ENCODE measurements at places on chromosomes 11 and 22.

DNA sequence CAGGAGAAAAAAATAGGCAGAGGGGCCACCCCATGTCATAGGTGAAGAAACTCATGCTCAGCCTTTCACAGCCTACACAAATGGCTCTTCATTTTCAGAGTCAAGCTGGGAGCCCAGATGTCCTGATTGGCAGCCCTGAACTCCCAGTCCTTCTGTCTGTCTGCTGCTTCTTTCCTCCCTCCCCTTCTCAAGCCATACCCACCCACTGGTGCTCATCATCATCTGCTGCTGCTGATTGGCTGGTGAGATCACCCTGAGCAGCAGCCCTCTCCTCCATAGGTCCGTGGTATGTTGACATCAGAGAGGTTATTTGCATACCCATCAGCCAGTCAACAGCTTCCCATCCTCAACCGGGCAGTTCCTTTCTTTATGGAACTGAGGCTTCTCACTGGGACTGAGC lies 46.1 kb upstream of the PRDM11 start:
- DNase-seq = peak; percentile 16

- no peak for DNase-seq
Observed at GRCh38 chr22:32916025-32916424, 114.5 kb downstream of the TIMP3 start.

DNA sequence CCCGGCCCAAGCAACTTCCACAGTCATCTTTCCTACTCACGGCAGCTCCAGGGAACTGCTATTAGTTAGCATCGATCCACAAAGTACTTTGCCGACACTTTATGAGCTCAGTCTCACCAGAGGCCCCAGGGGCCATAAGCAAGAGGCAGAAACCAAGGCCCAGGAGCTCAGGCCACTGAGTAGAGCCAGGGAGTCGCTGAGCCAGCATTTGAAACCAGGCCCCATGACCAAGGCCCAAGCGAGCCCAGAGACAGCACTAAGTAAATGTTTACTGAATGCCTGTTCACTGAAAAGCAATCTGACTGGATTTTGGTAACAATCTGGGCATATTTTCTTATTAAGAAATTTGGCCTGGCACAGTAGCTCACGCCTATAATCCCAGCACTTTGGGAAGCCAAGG lies 43.3 kb downstream of the ARRB1 start:
- no peak for DNase-seq

DNA sequence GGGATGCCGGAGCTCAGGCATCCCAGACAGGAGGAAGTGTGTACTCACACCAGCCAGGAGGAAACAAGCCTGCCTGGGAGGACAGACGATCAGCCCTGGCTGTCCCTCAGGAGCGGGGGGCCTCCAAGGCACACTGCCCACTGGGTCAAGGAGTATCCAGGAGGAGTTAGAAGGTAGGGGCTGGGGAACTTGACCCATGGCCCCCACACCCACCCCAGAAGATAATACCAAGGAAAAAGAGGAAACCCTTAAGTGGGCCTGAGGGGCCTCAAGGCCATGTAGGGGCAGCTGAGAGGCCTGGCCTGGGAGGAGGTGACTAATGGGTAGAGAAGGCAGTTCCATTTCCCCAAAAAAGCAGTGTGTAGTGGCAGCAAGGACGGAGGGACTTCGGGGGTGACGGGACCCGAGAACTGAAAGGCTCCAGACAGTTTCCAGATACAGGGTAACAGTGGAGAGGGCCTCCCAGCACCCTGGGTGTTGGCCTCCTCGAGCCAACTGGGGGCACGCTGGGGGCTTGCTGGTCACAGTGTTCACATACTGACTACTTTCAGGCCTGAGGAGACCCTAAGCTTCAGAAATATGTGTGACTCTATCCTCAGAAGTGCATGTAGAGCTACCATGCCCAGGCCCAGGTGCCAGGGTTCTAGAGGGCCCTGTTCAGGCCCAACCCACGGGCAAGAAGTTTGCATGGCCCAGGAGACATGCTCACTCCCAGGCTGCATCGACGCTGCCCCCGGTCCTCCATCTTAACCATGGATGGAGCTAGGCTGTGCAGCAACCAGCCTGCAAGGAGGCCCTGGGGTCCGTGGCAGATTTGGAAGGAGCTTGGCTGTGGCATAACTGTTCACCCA lies 75.7 kb upstream of the PITPNB start:
- no peak for DNase-seq

DNA sequence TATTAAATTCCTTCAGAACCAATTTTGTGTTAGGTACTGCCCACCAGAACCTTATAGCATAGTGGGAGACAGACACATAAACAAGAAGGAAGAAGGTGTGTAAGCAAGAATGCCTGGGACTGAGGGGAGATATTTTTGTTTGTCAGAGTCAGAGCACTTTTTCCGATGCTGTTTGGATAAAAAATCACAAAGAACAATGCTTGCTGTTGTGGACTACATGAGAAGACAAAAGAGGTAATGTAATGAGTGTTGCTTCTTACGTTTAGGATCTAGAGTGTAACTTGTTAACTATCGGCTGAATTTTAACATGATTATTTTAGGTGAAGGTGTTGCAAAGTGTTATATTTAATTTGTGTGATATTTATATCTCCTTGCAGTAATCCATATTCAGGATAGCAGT lies 84.9 kb downstream of the ATM start:
- no peak for DNase-seq

DNA sequence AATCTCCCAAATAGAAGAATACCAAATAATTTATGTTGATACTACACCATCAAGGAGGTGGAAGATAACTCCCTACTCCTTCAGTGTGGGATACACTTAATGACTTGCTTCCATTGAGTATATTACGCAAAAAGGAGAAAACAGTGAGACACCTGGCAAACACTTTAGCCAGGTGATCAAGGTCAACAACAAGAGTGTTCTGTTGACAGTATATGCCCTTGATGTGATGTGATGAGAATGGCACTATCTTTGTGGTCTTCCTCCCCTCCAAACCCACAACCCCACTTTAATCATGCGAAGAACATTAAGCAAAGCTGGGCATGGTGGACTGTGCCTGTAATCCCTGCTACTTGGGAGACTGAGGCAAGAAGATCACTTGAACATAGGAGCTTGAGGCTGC lies 26.0 kb downstream of the MAPK1 start:
- DNase-seq = no peak

GRCh38 chr11:69892986-69893555 lies 73.9 kb upstream of the FGF3 start:
- no peak for DNase-seq

DNA sequence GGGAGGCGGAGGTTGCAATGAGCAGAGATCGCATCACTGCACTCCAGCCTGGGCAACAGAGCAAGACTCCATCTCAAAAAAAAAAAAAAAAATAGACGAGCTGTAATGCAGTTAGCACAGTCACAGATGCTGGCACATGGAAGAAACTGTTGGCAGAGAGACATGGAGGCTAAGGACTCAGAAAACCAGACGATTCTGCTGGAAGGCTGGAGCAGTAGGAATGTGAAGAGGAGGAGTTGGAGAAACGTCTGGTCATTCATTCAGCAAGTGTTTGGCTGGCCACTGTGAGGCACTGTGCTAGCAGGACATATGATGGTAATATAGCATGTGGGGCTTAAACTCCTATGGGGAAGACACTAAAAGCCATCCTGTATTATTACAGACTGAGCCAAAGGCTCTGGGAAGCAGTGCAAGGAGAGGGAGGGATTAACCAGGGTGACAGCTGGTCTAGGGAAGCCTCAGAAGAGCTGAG lies 5.0 kb downstream of the UQCR10 start:
- no peak for DNase-seq

GRCh38 chr22:20610243-20610686 lies 102.9 kb downstream of the MED15 start:
- DNase-seq = no peak

- no peak for DNase-seq
Observed at GRCh38 chr22:38033522-38034277, 23.5 kb upstream of the PICK1 start.

GRCh38 chr11:117869604-117870003 lies 6.9 kb downstream of the FXYD6 start:
- no peak for DNase-seq

- DNase-seq = no peak
Observed at GRCh38 chr11:45229401-45230020, 56.6 kb downstream of the SYT13 start.

DNA sequence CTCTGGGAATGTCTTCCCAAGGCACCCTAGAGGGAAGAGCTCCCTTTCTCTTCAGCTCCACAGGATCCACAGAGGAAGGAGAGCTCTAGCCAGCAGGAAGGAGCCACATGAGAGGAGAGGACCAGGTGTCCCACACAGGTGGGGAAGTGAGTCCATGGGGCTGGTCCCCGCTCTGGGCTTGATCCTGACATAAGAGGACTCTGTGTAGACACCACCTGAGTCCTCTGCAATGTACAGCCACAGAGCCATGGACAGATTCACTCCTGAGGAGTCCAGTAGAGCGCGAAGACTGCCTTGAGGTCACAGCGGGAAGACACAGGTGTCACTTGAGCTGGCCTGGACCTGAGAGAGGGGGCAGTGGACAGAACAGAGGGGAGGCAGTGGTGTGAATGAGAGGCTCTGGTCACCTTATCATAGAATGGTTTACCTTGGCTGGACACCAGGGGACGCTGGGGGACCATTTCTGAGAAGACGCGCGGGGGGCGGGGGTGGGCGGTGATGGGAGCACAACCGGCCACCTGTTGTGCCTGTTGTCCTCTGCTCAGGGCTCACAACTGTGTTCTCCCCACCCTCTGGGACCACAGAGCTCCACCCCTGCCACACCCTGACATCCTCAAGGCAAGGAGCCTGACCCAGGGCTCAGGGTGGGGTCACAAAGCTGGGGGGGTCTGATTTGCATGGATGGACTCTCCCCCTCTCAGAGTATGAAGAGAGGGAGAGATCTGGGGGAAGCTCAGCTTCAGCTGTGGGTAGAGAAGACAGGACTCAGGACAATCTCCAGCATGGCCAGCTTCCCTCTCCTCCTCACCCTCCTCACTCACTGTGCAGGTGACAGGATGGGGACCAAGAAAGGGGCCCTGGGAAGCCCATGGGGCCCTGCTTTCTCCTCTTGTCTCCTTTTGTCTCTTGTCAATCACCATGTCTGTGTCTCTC lies 128.2 kb downstream of the ZNF280B start:
- no peak for DNase-seq

- no peak for DNase-seq
Observed at GRCh38 chr11:132914600-132914999, 617.7 kb downstream of the OPCML start.

DNA sequence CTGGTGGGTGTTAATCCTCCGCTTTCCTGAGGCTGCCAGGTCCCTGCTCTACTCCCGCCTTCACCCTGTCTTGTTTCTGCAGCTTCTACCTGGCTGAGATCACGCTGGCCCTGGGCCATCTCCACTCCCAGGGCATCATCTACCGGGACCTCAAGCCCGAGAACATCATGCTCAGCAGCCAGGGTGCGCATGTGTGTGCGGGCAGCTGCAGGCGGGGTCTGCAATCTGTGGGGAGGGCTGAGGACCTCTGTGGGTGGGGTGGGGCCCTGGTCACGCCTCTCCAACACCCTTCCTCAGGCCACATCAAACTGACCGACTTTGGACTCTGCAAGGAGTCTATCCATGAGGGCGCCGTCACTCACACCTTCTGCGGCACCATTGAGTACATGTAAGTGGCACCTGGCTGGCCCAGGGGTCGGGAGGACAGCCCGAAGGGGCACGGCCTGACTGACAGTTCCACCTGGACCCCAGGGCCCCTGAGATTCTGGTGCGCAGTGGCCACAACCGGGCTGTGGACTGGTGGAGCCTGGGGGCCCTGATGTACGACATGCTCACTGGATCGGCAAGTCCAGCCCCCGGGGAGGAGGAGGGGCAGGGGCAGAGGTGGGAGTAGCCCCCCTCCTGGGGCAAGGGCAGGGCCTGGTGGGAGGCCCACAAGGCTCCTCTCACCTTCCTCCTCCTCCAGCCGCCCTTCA lies 4.5 kb downstream of the RPS6KB2 start:
- DNase-seq = no peak

DNA sequence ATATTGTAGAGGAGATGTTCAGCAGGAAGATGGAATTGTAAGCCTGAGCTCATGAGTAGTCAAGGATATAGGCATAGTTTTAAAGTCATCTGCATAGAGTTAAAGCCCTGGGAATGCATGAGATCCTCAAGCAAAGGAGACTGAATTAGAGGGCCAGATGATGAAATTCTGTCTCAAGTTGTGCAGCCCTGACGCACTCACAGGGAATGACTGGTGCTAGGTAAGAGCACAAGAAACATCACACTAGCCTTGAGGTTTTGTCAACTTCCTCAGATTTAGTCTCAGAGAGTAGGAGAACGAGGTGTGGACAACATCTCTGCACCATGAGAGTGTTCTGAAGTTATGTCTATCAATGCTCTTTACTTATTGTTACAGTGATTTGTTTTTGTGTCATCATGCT lies 5.8 kb downstream of the RAB38 start:
- DNase-seq = no peak

- no peak for DNase-seq
Observed at GRCh38 chr11:129282634-129283033, 90.5 kb upstream of the ARHGAP32 start.

GRCh38 chr11:17250561-17251350 lies 25.8 kb upstream of the NUCB2 start:
- DNase-seq = no peak

DNA sequence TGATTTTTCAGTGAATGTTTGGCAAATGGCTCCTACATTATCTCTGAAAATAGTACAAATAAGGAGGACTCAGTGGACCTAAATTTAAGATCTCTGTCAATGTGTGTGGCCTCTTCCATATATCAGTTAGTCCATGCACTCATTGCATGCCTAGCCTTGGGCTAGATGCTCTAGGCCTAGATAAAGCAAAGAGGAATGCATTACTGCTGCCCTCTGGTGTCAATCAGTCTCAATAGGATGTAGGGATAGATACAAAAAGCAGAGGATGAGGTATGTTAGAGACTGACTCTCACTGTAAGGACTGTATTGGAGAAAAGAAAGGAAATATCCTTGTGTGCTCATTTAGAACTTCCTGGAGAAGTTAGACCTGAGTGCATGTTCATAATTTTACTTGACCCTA lies 42.0 kb downstream of the MS4A2 start:
- no peak for DNase-seq

DNA sequence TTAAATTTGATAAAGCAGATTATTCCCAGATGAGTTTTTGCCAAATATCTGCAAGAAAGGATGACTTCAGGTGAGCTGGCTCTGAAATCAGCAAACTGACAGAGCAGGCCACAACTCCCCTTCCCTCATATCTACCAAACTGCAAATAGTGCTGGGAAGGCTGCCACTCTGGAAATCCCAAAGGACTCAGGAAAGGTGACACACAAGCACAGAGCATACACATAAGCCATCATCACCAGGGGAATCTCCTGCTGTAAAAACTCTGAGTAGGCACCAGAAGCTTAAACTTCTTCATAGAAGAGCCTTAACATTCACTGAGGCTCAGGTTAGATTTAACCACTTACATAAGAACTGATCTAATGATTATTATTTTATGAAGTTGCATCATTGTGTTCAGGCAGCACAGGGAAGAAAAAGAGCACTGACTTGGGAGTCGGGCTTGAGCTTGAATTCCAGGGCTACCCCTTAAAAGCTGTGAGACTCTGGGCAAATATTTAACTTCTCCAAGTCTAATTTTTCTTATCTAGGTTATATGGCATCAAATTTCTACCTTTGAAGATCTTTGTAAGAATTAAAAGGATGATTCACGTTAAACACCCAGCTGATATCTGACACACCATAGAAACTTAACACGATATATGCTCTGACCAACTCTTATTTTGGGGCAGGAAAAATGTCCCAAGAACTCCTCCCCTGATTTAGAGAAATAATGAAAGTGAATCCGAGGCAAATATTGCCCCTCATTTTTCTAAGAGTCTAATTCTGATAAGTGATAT lies 15.0 kb downstream of the SYTL2 start:
- no peak for DNase-seq

GRCh38 chr11:15730263-15730994 lies 615.7 kb downstream of the INSC start:
- no peak for DNase-seq

- no peak for DNase-seq
Observed at GRCh38 chr11:13745165-13745564, 76.7 kb downstream of the FAR1 start.

Measured in activated CD4-positive, alpha-beta memory T cell treated with anti-CD3 and anti-CD28 coated beads for 36 hours (primary cell).